ENCODE measurements at places on chromosomes 11 and 22.

DNA sequence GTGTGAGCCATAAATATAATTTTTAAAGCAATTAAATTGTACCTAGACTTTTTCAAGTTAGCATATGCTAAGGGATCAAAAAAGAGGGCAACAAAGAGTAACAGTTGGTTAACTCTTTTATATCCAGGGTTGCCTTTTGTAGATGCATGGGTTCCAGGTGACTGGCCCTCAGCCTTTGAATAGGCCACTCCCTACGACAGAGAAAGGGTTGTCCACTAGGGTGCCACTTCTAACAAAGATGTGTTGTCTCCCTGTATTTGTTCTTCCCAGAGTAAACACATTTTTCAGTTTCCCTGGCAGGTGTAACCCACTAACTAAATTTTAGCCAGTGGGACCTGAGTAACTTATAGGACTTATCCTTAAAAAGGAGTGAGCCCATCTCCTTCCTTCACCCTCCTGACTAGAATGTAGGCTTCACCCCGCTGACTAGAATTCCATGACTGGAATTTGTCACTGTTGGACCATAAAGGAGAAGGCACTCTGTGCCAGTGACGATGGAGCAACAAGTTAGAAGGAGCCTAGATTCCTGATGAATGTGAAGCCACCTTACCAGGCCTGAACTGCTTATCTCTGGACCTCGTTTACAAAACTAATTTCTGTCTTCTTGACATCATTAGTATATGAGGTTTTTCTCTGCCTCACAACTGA, 16.6 kb downstream of the TUG1 start:
- DNase-seq = no peak

- no peak for DNase-seq
These were observed 288.1 kb downstream of the TBC1D22A start for GRCh38 chr22:47050401-47051051.

DNA sequence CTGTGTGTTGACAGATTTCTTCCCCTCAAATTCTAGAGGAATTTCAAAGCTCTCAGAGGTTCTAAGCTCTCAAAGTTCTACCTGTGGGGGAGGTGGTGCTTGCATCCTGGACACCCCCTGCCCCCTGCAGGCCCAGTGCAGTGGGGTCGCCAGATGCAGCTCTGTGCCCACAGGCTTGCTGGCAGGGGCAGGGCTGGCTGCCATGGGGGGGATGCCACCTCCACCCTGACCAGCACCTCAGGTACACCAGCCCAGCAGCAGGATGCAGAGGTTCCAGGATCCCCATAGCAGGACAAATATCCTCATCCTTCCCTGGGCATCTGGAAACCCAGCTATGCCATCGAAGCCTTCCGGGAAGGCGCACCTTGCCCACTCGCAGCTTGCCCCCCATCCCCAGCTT, 91.1 kb downstream of the BRD1 start:
- no peak for DNase-seq

- no peak for DNase-seq
These were observed 164.1 kb downstream of the ARHGAP42 start for GRCh38 chr11:100851147-100851546.

DNA sequence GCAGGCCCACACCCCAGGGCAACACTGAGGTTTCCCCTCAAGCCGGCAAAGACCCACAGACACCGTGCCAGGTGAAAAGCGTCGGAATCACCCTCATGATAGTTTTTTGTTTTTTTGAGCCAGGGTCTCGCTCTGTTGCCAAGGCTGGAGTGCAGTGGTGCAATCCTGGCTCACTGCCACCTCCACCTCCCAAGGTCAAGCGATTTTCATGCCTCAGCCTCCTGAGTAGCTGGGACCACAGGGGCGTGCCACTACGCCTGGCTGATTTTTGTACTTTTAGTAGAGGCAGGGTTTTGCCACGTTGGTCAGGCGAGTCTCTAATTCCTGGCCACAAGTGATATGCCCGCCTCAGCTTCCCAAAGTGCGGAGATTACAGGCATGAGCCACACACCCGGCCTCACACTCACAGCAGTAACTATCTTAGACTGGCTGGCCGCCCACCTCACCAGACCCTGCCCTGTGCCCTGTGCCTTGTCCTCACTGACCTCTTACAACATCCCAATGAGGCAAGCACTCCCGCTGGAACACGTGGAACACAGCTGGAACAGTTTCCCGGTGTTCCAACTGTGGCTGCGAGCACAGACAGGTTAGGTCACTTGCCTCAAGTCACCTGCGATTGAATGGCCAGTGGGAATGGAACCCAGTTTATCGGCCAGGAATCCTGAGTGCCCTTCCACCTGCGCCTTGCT, 21.1 kb downstream of the LRRC10B start:
- DNase-seq = no peak

DNA sequence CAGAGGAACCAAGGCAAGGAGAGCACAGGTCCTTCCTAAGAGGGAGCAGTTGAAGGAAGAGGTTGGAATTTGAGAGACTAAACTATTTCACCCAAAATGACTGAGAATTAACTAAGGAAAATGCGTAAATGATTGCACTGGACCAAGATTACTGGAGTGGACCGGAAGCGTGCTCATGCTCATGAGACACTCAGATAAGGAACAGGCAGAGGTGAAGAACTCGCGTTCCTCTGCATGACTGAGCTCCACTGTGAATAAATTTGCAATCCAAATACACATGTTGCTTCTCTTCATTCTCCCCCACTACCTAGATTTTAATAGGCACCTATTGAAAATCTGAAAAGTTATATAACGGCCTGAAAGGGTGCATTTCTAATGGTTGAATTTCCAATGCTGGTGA, 207.0 kb downstream of the KIRREL3 start:
- DNase-seq = no peak

DNA sequence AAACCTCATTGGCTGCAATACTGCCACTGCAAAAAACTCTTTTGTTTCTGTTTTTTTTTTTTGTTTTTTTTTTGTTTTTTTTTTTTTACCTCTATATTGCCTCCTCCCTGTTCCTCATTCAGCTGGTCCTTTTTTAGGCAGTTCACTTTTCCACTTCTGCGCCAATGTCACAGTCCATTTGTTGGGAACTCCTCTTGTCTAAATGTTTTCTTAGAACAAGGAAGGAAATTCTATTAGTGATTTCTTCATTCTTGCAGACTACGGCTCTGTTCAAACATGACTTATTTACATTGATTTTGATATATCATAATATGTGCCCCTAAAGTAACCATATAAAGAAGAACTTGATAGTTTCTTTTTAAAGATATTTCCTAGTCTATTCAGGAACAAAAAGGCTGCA, 2.9 kb downstream of the FAM118B start:
- DNase-seq = no peak

- no peak for DNase-seq
These were observed 15.3 kb upstream of the TEF start for GRCh38 chr22:41366323-41367029.

DNA sequence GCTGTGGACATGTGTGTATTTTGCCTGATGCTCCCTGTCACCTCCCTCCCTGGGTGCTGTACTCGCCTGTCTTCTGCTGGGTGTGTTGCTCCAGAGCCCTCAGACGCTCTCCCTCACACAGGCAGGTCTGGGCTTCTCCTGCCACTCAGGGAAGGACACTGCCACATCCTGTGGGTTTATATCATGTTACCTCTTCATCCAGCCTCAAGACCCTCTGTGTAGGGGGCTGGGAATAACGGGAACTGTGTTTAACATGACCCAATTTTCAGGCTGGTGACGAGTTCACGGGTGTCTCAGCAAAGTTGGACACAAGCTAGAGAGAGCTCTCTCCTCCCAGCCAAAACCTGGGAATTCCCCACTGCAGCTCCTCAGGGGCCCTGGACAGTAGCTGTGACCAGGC, 24.6 kb downstream of the MYBPC3 start:
- no peak for DNase-seq

DNA sequence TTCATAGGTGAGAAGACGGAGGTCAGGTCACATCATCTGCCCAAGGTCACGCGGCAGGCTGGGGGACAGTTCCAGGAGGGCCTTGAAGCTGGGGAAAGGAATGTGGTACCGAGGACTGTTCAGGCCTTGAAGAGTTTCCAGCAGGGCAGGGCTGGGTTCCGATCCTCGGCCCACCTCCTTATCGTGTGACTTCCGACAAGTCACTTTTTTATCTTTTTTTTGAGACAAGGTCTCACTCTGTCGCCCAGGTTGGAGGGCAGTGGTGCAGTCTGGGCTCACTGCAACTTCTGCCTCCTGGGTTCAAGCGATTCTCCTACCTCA, 623 bp downstream of the NDUFS8 start:
- DNase-seq = no peak

DNA sequence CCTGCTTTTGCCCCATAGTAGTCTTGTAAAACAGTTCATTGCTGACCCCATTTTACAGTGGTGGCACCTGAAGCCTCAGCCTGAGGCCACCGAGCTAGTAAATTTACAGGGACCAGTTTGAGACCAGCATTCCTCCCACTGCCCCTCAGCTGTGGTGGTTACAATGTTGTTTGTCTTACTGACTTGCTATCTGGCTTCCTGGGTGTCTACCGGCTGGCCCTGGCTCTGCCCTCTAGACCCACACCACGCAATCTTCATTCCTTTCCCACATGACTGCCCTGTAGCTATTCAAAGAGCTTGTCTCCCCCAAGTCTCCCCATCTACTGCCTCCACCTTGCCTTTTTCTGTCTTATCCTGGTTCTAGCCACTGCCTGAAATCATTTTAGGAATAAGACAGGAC, 20.8 kb downstream of the PIK3IP1 start:
- no peak for DNase-seq

DNA sequence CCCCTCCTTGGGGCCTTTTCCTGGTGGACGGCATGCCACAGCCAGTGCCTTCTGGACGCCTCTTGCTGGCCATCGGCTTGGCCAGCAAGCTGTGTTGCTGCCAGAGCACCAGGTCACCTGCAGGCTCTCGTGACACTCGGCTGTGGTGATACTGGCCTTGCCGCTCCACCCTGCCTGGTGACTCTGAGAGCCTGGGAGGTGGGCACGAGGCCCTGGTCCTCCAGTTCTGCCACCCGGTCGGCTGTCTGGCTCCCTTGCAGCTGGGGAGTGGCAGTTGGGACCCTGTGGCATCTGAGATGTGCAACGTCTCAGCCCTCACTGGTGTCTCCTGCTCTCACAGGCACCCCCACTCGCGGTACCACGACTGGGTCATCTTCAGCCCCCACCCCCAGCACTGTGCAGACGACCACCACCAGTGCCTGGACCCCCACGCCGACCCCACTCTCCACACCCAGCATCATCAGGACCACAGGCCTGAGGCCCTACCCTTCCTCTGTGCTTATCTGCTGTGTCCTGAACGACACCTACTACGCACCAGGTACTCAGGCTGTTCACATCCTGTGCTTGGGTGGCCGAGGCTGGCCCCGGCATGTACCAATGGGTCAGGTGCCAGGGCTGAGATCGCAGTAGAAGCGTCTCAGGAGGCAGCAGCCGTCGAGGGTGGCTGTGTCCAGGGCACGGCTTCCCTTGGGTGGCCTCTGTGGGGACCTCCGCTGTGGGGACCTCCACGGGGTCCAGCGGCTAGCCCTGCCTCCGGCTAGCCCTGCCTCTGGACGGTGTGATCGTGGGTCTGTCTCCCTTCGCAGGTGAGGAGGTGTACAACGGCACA, 26.0 kb downstream of the MUC2 start:
- DNase-seq = no peak
